AML-193 (cell line): ENCODE measurements at places on chromosomes 3 and 15.

DNA sequence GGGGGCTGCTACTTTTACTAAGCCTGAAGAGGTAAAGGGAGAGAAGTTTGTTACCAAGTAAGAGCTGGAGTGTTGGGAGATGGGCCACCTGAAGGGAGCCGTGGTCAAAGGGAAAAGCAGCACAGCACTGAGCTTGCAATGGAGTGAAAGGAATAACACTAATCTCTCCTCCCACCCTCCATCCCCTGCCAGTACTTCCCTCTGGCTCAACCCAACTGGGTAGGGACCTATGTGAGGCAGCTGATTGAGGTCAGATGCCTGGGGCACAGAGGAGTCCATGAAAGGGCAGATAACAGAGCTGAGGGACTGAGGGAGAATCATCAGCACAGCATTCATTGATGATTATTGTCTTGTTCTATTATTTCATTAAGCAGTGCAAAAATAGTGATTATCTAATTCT, 212.4 kb upstream of the TBC1D5 start:
- no peak for DNase-seq

DNA sequence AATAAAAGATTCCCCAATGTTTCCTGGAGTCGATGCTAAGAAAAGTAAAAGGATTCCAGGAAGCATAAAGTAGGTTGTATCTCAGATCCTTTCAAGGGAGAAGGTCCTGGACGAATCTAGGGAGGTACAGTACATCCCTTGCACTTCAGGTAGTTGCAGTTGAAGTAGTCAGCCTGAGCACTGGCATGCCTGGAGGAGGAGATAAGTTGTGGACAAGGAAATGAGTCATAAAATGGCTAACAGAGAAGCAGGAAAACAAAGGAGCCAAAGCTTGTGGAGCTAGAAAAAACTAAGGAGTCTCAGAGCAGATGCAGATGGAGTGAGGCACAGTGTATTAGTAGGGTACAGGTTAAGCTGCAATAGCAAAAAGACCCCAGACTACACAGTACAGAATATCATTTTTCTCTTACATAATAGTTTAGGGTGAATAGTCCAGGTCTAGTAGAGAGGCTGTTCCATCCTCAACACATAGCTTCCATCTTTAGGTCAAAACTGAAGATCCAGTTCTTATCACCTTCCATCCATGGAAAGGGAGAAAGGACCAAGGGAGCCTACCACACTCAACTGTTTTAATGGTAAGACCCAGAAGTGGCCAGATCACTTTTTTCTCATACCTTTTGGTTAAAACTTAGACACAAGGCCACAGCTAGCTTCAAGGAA, 41.3 kb downstream of the COL6A5 start:
- DNase-seq, result no peak

GRCh38 chr3:66133050-66133757, 87.6 kb upstream of the SLC25A26 start:
- DNase-seq, result no peak

GRCh38 chr3:78035131-78035641, 995.3 kb downstream of the ROBO2 start:
- no peak for DNase-seq

DNA sequence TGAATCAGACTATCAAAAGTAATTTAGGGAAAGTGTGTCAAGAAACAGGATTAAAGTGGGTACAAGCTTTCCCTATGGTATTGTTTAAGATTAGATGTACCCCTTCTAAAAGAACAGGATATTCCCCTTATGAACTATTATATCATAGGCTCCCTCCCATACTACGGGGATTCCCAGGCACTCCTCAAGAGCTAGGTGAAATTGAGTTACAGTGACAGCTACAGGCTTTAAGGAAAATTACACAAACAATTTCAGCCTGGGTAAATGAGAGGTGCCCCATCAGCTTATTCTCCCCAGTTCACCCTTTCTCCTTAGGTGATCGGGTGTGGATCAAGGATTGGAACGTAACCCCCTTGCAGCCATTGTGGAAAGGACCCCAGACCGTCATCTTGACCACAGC, 240.8 kb upstream of the CNTN6 start:
- peak; percentile 3 for DNase-seq

GRCh38 chr15:74906067-74906449, 593 bp downstream of the FAM219B start:
- peak; percentile 31 for DNase-seq

- no peak for DNase-seq
These were observed 62.3 kb downstream of the ADAMTS17 start for GRCh38 chr15:100279446-100279845.

- DNase-seq, result no peak
These were observed 12.0 kb downstream of the LYSMD4 start for GRCh38 chr15:99721104-99721778.
